ENCODE measurements at places on chromosomes 4 and X.

DNA sequence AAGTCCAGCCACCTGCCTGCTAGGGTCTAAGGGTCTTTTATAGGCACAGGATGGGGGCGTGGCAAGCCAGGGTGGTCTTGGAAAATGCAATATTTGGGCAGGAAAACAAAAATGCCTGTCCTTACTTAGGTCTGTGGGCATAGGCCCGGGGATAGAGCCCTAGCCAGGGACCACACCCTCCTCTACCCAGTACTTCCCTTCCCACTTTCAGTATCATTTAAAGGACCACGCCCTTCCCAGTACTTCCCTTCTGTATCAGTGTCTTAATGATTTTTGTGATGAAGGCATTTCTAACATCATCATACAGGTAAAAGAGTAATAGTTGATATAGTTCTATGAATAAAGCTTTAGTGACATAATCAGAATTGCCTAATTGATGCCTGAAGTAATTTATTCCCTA lies 11.4 kb downstream of the BANK1 start:
- DNase-seq: no peak

DNA sequence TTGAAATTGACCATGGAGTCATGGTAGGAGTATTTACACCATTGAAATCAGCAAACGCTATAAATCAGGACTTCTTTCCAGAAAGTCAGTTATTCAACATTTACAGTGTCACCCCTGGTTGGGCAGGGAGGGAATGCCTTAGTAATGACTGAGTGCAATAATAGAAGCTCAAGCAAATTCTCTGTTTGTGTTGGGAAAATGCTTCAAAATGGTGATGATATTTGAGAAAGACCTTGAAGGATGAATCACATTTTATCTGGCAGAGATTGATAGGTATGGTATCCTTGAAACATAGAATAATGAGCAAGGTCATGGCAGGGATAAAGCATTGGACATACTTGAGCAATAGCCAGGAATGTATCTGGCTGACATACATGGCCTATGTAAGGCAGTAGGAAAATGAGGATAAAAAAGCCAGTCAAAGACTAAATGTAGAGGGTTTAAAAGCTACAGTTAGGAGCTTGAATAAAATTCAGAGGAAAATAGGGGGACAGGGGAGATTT lies 248.7 kb downstream of the FMR1NB start:
- no peak for DNase-seq

DNA sequence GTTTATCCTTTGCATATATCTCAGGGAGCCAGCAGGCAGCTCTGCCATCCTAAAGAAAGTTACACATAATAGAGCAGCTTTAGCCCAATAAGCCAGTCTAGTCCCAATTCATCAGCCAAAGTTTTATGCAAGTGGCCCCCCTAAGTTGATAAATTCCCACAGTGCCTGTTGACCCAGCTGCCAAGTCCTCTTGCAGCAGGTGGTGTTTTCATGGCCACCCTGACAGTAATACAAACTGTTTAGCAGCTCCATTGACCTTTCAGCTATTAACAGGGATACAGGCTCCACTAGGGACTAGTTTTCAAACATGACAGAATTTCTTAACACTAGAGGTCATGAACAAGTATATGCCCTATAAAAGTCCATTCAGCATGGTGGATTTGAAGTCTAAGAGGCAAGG lies 77.5 kb downstream of the HHIP start:
- no peak for DNase-seq

DNA sequence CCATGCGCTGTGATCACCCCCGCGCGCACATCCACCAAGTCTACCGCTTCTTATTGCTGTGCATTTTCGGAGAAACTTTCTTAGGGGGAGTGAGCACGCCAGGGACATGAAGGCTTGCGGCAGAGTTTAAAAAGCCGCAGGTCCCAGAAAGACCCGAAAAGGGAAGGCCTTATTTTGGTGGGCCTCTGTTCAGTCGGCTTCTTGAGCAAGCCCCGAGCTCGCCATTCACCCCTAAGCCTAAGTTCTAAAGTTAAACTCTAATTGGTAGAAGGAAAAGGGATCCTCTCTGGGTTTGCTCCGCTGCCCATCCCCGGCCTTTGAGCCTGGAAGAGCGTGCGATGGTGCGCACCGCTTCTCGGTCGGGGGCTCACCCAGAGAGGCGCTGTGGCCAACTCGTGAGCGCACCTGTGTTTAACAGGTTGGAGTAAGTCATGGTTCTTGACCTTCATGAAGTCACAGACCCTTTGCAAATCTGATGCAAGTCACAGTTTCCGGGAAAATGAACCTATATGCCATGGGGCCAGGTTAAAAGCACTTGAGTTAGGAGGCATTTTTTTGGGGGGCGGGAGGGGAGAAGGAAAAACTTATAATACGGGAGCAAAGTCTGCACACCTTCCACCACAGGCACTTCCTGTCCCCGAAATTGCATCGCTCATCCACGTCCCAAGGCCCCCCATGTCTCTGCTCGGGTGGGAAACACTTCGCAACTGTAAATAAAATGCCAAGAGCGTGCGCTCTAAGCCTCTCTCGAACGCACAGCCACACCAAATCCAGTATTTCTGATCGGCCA lies 1.9 kb downstream of the PHOX2B start:
- no peak for DNase-seq

GRCh38 chrX:68938244-68939004 lies 109.6 kb downstream of the EFNB1 start:
- peak; percentile 57 for DNase-seq

DNA sequence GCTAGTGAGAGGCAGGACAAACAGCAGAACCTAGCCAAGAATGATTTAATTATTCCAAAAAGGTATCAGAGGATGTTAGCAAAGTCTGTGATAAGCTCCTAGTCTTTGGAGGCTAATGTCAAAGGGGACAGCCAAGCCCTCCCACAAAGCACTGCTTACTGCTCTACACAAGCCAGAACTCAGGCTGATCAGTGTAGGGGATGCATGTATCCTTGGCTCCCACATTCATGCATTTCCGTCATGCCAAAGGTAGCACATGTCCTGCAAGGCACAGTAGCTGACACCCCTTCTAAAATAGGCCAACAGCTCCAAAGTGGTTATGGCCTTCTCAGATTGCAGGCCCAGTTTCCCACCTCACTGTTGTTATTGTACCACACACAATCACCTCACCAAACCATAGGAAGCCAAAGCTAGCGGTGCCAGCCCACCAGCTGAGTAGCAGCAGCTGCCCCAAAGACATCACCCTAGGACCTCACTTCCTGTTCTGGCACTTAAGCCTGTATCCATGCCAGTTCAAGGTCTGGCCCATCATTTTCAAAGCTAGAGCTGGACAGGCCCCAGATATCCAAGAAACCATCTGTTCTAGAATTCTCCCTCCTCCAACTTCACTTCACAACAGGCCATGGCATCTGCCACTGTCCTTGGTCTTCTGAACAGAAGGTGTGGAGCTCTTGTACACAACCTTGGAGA lies 40.9 kb downstream of the TSPAN5 start:
- no peak for DNase-seq

- no peak for DNase-seq
Observed at GRCh38 chrX:103688946-103689345, 2.4 kb upstream of the MORF4L2 start.

DNA sequence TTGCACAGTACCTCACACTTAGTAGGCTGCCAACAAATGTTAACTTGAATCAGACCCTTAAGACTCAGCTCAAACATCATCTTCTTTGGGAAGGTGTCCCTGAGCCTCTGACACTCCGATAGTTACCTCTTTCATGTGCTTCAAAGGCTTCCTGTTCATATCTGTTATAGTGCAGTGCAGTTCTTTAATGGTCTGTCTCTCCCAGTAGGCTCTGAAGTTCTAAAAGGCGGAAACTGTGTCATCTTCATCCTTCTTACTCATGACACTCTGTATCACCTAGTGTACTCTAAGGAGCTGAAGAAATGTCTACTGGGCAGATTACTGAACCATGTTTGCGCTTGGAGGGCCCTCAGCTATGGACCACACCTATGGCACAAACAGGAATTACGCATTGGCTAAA lies 2.1 kb upstream of the DIAPH2 start:
- no peak for DNase-seq

GRCh38 chr4:102420563-102421398 lies 75.5 kb upstream of the SLC39A8 start:
- peak; percentile 2 for DNase-seq

DNA sequence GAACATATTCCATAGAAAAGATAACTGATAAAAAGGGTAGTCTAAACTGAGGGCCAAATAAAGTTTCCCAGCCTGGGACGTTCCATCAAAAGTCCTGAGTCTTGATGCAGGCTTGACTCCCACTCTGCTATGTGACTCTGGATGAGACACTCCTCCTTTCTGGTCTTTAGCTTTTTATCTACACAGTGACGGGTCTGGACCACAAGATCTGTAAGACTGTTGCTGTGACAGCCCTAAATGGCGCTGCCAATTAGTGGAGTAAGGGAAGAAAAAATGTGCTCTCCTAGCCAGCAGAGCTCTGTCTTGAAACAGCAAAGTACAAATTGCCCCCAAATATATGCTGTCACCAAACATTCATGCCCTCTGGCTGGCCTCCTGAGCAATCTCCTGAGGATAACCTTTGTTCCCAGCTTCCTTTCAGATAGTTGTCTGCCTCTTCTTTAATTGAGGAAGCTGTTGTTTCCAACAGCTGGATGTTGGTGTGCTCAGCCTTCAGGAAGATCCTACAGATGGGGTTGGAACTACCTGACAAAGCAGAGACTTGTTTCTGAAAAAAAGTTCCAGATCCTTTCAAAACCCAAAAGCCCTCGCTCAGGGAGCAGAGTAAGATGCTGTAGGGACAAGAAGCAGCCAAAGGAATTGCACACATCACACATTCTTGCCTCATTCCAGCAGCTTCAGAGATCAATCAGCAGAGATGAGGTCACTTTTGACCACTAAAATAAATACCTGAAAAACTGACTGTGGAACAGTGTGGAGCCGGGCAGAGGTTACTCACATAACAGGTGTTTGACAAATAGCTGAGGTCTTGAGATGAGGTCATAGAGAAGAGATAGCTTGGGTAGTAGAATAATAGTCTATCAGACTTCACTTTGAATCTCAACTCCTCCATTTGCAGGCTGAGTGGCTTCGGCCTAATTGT lies 383.4 kb upstream of the FGF13 start:
- DNase-seq: peak; percentile 20

GRCh38 chrX:101136235-101136634 lies 38.2 kb downstream of the CENPI start:
- DNase-seq: no peak

GRCh38 chr4:175809402-175810072 lies 2.5 kb downstream of the GPM6A start:
- no peak for DNase-seq

GRCh38 chr4:157889788-157890187 lies 283.0 kb downstream of the GASK1B start:
- no peak for DNase-seq

GRCh38 chr4:83276299-83277040 lies 8.1 kb downstream of the COQ2 start:
- no peak for DNase-seq

GRCh38 chrX:69279234-69279633 lies 114.0 kb upstream of the PJA1 start:
- no peak for DNase-seq

DNA sequence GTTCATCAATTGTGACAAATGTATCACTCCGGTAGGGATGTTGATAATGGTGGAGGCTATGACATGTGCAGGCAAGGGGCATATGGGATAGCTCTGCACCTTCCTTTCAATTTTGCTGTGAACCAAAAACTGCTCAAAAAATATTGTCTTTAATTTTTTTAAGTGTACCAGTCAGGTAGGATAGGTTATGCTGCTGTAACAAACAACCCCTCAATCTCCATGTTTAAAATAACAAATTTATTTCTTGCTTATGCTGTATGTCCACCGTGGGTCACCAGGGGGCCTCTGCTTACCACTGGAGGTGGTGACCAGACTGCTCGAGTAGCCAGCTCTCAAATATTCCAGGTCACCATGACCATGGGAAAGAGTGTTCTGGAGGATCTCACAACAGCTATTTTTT lies 23.4 kb upstream of the MSX1 start:
- DNase-seq: no peak

- DNase-seq: no peak
Observed at GRCh38 chrX:150080497-150080896, 142.2 kb upstream of the EOLA2 start.

GRCh38 chr4:16622826-16623225 lies 275.6 kb downstream of the LDB2 start:
- no peak for DNase-seq

Measured in Daoy (cell line).